ENCODE measurements at places on chromosomes 12 and 14. TPM values are rescaled to one million over a fixed set of nuclear protein-coding genes. Genes with fewer than 3 reads are reported as not detected.

- no peak for DNase-seq
Measured at GRCh38 chr12:25855716-25856115, 102.8 kb upstream of the RASSF8 start.

GRCh38 chr14:37034410-37035285 lies 137.8 kb downstream of the SLC25A21 start:
- DNase-seq = no peak

DNA sequence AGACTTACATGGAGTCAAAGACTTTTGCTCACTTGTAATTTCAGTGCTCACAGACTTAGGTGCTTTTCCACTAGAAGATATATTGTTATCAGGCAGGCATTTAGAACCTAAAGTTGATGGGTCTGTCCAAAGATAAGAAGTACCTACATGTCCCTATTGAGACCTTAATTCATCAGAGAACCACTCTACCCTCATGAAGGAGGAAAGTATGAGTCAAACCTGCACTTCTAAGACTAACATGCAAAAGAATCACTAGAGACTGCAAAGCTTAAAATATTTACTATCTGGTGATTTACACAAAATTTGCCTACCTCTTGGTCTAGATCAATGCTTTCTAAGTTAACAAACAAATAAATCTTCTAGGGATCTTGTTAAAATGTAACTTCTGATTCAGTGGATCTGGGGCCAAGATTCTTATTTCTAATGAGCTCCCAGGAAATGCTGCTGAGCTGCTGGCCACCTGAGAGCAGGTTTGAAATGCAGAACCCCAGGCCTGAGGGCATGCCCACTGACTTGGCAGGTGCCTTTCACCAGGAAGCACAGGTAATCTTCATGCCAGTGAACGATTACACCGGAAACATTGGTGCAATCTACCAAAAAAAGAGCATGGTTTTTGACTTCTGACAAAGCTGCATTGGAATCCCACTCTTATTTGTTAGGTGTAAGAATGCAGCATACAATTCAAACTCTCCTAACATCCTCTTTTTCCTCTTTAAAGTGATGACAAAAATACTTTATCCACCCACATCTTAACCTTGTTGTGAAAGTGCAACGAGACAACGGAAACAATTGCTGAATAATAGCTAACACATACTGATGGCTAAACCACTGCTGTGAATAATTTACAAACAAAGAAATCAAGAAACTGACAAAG lies 214.2 kb downstream of the ADAMTS20 start:
- DNase-seq = no peak

DNA sequence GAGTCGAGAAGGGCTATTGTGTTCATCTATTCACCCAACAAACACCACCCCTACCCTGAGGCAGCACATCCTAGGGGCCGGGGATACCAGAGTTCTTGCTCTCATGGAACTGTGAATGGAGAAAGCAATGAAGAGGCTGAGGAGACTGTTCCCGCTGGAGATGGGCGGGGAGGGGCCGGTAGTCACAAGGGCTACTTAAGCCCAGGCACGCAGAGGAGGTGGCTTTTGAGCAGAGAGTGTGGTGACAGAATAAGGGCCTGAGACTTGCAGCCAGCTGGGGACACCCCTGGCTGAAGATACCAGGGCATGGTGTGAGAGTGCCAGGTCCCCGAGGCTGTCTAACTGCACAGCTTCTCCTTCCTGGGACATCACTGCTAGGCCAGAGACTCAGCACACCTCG lies 114.1 kb upstream of the EVL start:
- no peak for DNase-seq

Gene PKP2
- 1.00 TPM for total RNA-seq

Gene CD4
- 31.3 TPM for total RNA-seq

GRCh38 chr14:53042480-53042879 lies 91.6 kb upstream of the FERMT2 start:
- no peak for DNase-seq

DNA sequence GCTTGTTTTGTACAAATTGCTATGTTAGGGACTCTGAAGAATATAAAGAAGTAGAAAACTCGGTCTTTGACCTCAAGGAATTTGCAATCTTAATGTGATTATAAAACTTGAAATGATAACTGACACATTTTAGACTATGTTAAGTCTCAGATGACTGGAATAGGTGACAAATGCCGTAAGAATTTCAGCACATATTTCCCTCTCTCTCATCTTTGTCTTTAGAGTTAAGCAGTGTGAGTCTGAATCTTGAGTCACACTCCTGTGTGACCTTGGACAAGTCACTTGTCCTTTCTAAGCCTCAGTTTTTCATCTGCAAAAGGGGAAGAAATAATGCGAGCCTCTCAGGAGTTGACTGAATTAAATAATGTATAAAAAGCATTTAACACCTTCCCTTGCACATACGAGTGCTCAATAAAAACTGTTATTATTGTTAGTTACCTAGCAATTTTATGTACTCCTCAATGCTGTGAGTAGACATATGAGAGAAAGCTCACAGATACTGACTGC lies 103.7 kb downstream of the DYRK2 start:
- DNase-seq = no peak

DNA sequence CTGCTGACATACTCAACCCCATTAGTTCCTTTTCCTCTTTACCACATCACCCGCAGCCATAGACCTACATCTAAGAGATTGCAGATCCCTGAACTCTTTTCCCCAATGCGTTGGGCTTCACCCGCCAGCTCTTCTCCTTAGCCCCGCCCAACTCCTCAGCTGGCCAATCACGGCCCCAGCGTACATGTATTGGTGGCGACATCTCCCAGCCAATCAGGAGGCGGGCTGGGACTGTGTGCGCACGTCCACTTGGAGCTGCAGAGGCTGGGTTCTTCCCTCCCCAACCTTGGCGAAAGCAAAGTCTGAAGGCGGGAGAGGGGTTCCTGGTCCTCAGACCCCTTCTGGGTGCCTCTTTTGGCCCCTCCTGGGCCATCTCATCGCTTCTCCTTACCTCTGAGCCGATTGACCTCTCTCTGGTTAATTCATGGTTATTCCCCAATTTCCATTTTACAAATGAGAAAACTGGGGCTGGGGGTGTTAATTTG lies 11.0 kb downstream of the PDE1B start:
- DNase-seq = peak; percentile 94

GRCh38 chr12:128976120-128976738 lies 123.0 kb downstream of the GLT1D1 start:
- no peak for DNase-seq

Gene DEGS2
- total RNA-seq = 0.45 TPM

Gene LRCOL1
- not detected for total RNA-seq

Gene CEP128
- 15.6 TPM for total RNA-seq

GRCh38 chr12:64696080-64696741 lies 63.0 kb downstream of the GNS start:
- DNase-seq = no peak

Gene NOS1
- 0.10 TPM for total RNA-seq

GRCh38 chr14:100709289-100710284 lies 17.1 kb upstream of the DLK1 start:
- DNase-seq = no peak

- no peak for DNase-seq
Measured at GRCh38 chr12:23614280-23614679, 335.2 kb downstream of the SOX5 start.

DNA sequence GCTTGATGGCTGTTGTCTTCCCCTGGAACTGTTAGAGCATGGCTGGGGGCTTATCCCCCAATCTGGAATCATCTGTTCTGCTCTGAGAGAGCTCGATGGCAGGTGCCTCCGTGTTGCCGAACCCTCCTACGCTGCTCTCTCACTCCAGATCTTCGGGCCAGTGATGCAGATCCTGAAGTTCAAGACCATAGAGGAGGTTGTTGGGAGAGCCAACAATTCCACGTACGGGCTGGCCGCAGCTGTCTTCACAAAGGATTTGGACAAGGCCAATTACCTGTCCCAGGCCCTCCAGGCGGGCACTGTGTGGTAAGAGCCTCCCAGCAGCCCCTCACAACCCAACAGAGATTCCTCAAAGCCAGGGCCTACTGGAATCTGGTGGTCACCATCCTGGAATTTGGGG lies 33.0 kb downstream of the ALDH2 start:
- no peak for DNase-seq

- no peak for DNase-seq
Measured at GRCh38 chr12:9797722-9798619, 29.3 kb upstream of the KLRF1 start.

DNA sequence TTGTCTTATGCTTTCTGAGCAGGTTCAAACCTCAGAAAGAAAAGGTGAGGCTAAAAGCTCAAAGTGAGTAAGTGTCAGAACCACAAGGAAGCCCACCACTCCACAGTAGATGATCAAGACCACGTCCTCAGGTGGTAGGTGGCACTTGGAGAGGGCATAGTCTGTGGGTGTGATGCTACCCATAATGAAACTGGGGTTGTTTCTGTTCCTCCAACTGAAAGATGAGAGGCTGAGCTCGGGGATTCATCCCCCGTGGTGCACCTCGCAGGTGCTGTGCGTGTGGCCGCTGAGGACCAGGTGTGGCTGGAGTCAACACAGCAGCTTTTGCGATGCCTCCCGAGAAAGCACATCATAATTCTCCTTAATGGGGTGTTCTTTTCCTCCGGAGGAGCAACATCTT lies 285.7 kb downstream of the TTC8 start:
- DNase-seq = no peak

Gene GALNT6
- total RNA-seq = 8.3 TPM

Gene SLC38A6
- total RNA-seq = 20.1 TPM

- no peak for DNase-seq
Measured at GRCh38 chr14:102711207-102711606, 66.0 kb upstream of the TRAF3 start.

DNA sequence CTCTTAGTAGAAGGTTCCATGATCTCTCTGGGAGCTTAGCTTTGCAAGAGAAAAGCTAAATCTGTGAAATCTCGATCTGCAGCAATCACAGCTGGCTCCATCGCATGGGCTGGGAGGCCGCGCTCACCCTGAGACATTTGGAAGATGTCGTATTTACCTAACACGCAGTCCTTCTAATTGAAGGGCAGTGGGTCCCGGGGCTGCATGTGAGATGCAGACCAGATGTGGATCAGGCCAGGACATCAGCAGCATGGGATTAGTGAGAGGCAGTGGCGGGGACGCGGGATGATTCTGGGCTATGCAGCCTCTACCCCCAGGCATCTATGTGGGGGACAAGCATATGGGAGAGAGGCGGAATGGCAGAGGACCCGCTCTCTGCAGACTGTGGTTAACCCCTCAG lies 312.4 kb upstream of the RTL1 start:
- DNase-seq = peak; percentile 75

GRCh38 chr12:45575417-45575816 lies 154.1 kb upstream of the ARID2 start:
- DNase-seq = no peak

GRCh38 chr12:94458877-94459727 lies 565 bp downstream of the CEP83 start:
- DNase-seq = no peak

Gene ADAM20
- 1.1 TPM for total RNA-seq

Gene CLEC9A
- not detected for total RNA-seq

DNA sequence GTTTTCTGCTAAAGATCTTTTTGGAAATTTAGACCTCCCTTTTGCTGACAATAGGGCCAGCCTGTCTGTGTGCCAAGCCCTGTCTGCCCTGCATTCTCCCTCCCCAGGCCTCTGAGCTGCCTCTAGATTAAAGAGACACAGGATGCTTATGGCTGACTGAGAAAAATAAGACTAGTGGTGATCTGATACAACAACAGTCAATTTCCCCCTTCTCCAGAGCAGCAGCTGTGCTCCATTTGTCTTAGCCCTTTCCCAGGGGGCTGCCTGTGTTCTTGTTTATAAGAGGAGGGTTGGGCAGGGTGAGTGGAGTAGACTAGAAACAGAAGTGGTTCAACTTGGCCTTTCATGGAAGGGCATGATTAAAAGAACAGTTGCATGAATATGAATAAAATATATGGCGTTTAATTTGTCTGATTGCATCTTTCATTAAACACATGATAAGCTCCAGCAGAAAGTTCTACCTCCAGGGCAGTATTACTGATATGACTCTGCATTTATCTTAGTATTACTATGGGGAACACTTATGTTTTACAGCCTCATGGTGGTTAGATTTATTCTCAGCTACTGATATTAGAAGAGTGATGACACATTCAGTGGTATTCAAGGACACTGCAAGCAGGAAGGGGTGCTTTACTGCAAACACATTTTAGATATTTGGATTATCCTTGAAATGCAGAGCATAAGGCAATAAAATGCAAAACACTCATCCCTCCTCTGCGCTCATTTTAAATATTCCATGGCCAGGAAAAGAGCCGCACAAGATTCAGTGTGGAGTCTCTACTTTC lies 150.2 kb upstream of the CLEC14A start:
- no peak for DNase-seq

Gene ARMH4
- 3.4 TPM for total RNA-seq

GRCh38 chr14:71449316-71450055 lies 482.7 kb upstream of the RGS6 start:
- DNase-seq = no peak

DNA sequence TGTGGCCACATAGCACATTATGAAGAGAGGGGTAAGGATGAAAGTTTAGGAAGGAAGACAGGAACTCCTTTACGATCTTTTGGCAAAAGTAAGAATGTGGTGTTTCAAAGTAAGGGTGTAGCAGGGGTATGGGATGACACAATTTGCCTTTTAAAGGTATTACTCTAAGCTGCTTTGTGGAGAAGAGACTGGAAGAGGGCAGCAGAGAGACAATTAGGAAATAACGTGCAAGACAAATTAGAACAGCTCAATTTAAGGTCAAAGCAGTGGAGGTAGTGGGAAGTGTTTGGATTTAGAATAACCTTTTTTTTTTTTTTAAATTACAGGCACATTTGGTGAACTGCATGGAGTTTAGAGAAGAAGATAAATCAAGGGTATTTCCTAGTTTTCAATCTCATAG lies 342.6 kb downstream of the NOVA1 start:
- no peak for DNase-seq

Gene TAS2R31
- 3.7 TPM for total RNA-seq

Gene BTBD6
- 89.7 TPM for total RNA-seq

- DNase-seq = no peak
Measured at GRCh38 chr12:68477261-68477772, 133.4 kb upstream of the RAP1B start.

GRCh38 chr14:104984056-104984894 lies 1.3 kb upstream of the CLBA1 start:
- no peak for DNase-seq

- DNase-seq = no peak
Measured at GRCh38 chr12:64716839-64717455, 42.3 kb downstream of the GNS start.

Gene ASCL1
- total RNA-seq = not detected

GRCh38 chr12:64682572-64683277 lies 72.4 kb downstream of the RASSF3 start:
- DNase-seq = no peak
